Fibroblast of lung (primary cell): ENCODE measurements at places on chromosomes 5 and 9.

DNA sequence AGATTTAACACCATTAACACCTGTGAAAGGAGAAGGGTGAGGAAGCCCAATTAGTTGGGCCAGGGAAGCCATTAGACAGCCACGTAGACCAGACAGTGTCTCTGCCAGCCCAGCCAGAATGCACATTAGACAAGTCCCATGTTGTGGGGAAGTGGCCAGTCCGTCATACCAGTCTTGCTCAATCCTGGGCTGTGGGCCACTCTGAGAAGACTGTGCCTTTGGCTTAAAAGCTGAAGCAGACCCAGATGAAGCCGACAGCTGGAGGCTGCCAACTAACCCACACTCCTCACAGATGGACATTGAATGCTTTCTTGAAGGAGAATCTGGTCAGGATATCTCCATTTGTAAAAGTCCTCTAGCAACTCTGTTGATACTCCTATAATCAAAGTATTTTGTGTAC is 128.5 kb downstream of the CHSY3 start:
- DNase-seq = no peak

DNA sequence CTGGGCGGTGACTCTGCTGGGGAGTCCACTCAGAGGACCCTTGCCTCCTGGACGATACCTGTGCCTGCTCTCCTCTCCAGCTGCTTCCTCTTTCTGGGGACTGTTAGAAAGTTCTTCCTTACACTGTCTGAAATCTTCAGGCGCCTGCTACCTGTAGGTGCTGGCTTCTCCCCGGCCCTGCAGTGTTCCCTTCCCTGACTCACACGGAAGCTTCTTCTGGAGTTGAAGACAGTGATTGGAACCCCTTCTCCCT is 562 bp downstream of the GSN start:
- DNase-seq = peak; percentile 17

- peak; percentile 1 for DNase-seq
These were observed 136.8 kb downstream of the APBA1 start for GRCh38 chr9:69535286-69535832.

DNA sequence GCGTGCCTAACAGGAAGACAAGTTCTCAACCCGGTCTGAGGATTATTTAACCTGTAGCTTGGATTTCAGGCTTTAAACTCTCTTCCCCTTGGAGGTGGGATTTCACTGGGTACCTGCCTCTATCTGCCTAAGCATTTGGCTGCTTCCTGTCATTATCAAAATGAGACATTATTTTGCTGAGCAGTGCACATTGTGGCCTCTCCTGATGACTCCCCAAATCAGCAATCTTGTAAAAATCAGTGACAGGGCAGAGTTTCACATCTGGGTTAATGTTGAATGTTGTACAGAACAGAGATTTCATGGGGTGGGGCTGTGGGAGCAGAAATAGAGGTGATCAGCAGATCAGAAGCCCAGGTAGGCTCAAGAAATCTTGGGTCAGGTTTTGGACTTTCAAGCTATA is 605.9 kb downstream of the ELAVL2 start:
- DNase-seq = no peak

DNA sequence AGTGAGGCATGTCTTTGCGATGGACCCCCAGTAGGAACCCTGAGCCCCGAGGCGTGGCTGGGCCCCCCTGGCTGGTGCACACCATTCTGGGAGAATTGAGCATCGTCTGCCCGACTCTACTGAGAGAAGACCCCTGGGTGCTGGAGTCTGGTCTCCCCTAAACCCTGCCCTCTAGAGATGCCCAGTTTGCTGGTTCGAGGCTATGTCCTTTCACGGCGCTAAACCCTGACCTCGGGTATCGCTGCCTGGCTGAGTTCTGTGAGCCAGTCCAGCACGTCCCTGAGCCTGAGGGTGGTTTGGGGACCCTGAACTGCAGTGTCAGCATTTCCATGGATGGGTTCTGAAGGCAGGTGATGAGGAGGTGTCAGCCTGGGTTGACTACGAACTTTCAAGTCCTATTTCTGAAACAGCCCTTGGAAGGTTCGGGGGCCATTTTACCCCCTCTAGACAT is 128.8 kb downstream of the RXRA start:
- DNase-seq = no peak

- no peak for DNase-seq
These were observed 107.8 kb downstream of the ZNF354C start for GRCh38 chr5:179167871-179168451.

- DNase-seq = no peak
These were observed 497.0 kb upstream of the TUSC1 start for GRCh38 chr9:26175264-26175663.

GRCh38 chr9:68821911-68822310 is 116.9 kb downstream of the PIP5K1B start:
- DNase-seq = no peak

GRCh38 chr9:95522871-95523370 is 6.2 kb upstream of the PTCH1 start:
- DNase-seq = no peak

- peak; percentile 24 for DNase-seq
These were observed 528.9 kb downstream of the AGTPBP1 start for GRCh38 chr9:85212887-85213286.

- no peak for DNase-seq
These were observed 202.4 kb downstream of the MAPKAP1 start for GRCh38 chr9:125504616-125505015.

DNA sequence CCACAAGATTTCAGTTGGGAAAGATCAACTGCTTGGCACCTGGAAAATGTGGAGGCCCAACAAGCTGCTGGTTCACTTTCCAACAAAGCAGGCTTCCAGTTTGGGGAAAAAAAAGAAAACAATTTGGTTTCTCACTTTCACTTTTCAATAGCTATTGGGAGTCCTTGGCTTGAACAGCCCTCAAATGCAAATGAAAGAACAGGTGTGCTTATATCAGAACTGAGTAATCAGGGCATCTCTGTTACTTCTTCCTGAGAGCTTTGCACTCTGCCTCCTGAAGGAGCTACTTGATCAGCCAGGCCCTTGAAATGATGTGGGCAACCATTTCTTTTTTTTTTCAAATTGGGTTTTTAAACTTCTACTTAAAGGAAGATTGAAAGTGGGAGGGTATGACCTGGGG is 73.5 kb downstream of the MFAP3 start:
- DNase-seq = no peak

GRCh38 chr5:11719888-11720481 is 184.3 kb downstream of the CTNND2 start:
- no peak for DNase-seq

- no peak for DNase-seq
These were observed 63.6 kb upstream of the MAMDC2 start for GRCh38 chr9:69980041-69980440.

DNA sequence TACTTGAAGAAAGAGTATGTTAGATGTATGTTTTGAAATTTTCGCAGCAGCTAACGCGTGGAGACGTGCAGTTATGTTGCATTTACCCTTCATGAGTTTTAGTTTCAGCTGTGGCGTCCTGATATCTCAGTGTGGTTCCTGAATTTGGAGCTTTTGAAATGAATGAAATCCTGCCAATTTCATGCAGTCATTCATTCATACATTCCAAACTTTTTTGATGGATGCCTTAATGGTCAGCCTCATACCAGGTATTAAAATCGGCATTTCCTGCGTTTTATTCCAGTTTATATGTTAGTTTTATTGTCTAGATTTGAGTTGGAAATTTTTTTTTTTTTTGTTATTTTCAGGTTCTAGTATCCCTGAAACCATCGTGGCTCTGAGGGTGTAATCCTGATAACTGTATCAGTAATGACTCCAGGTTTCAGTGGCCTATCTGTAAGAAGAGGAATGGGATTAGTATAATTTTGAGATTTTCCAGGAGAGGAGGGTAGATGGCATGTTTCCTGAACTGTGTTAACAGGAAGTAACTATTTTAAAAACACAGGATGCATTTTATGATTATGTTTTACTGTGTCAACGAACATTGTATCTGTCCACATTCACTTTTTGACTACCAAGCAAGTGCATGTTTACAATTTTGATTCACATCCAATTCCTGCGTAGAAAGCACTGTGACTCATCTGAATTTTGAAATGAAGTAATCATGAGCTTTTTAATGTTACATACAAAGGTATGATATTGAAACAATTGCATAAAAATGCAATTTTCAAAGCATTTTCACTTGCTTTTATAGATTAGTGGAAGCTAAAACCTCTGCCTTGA is 1.0 kb downstream of the FOCAD start:
- peak; percentile 73 for DNase-seq

DNA sequence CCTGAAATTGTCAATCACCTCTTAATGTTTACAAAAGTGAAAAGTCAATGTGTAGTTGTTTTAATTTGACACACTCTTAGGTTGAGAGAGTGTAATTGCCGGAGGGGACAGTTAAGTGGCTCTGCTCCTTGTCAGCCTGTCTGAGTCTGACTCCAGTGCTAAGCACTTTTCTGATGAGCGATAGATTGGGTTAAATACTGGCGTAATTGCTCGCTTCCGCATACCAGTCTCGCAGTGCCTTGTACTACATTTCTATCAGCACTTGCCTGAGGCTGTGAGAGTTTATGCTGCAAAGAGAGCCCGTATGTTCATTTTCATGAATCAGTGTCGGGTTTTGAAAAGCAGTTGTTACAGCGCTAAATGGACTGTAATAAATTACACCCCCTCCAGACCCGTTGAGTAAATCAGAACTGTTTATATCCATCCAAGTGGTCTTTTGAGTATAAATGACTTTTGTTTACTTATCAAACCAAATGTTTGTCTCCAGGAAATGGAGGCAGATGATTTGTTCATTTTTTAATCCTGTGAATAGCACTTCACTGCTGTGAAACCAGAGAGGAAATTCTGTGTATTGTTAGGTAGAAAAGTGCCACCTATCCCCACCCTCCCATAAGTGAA is 41.0 kb upstream of the DMRT3 start:
- DNase-seq = peak; percentile 2

DNA sequence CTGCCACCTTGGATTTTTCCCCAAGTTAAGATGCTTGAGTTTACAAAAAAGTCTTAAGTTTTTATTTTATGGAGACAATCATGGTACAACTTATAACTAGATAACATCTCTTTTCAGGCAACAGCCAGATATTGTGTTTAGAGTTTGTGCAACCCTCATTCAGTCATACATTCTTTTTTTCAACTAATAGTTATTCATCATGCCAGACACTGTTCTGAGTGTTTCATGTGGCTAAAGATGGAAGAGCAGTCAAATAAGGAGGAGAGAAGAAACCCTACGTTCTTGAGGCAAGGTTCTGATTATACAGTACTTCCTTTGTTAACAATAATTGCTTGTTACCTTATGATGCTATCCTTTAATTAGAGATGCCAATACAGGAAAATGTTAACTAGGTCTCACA is 42.1 kb upstream of the ZNF462 start:
- DNase-seq = no peak

DNA sequence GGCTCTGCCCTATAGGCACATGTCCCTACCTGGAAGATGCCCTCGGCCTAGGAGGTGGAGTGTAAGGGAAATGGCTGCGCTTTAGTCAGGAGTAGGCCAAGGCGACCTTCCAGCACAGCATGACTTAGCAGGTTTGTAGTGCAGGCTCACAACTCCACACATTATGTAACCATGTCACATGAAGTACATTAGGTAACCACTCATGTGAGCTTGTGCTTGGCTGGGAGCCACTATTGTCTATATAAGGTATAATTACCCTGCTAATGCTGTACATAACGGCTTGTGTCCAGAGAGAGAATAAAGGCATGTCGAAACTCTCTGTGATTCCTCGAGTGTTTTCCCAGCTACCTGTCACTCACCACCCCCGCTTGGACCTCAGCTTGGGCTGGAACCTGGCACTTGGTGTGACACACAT is 74.9 kb downstream of the CAMK4 start:
- DNase-seq = no peak

DNA sequence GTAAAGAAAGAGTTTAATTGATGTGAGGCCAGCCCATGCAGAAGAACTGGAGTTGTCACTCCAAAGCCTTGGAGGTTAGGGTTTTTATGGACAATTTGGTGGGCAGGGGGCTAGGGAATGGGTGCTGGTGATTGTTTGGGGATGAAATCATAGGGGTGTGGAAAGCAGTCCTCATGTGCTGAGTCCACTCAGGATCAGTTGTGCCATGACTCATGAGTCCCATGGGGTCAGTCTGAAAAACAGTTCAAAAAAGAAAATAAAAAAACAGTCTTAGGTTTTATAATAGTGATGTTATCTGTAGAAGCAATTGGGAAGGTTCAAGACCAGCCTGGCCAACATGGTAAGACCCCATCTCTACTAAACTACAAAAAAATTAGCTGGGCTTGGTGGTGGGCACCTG is 162.3 kb downstream of the KDM4C start:
- DNase-seq = peak; percentile 10

GRCh38 chr5:10596310-10596703 is 32.4 kb downstream of the ANKRD33B start:
- no peak for DNase-seq

- no peak for DNase-seq
These were observed 88.7 kb downstream of the PALM2AKAP2 start for GRCh38 chr9:109868722-109869121.

GRCh38 chr5:149367249-149367971 is 9.6 kb downstream of the PCYOX1L start:
- DNase-seq = peak; percentile 48

DNA sequence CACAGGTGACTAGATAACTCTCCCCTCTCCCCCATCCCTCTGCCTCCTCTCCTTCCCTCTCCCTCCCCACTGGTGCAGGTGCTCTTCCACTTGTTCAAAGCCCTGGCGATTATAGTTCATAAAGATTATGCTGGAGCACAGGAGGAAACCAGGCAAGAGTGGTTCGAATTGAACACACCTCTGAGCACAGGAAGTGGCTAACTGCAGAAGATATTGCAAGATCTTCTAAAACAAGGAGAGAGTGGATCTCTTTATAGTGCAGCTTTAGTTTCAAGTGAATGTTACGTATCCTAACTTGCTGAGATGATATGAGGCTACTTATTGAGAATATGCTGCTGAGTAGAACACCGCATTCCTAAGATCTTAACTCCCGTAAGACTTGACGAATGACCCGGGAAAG is 178.4 kb downstream of the GOLPH3 start:
- DNase-seq = no peak

GRCh38 chr5:136133922-136134379 is 1.3 kb downstream of the SMAD5 start:
- DNase-seq = peak; percentile 6

- DNase-seq = no peak
These were observed 75.4 kb upstream of the SYK start for GRCh38 chr9:90726215-90726614.

DNA sequence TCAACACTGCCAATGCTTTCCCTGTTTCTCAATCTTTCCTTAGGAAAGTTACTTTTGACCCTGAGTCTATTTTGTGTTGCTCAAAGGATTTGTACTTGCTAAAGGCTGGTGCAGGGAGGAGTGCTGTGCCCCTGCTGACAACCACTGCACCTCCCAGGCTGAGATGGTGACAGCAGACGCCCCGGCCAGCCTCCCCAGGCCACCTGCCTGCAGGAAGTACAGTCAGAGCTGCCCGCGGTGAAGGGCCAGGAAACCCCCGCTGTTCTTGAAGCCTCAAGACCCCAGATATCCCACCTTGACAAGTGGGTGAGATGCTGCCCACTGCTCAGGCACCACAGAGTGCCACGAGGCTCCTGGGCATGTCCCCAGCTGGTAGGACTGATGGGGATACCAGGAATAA is 44.2 kb upstream of the CKMT2 start:
- no peak for DNase-seq

- DNase-seq = no peak
These were observed 17.6 kb upstream of the NDST1 start for GRCh38 chr5:150490296-150490669.
